ENCODE measurements at places on chromosomes 5 and 9.

DNA sequence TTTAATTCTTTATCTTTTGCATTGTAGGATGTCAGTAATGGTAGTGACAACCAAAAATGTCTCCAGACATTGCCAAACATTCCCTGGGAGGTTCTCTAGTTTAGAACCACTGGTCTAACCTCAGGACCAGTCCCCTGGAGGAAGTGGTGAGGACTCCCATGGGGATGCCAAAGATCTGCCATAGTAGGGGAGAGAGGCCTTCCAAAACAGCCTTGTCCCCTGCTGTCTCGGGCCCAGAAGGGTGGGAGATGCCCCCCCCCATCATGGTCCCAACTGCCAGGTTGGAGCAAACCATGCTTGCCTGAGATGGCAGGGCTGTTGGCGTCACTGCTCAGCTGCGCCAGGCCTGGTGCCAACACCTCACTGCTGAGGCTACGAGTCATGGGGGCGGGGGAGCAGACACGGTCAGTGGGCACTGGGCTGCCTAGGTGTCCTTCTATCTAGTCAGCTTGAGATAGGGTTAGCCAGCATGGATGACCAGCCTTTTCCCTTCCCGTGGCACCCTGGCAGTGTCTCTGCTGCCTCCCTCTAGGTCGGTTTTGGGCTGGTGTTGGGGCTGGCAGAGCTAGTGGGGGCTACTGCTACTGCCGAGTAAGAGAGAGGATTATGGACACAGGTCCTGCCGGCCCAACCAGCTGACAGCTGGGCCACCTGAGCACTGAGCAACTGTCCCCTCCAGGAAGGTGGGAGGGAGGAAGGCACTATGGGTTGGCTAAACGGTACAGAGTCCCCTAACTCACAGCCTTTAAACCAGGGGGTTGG lies 8.3 kb upstream of the CXXC5 start:
- no peak for DNase-seq

GRCh38 chr5:1325870-1326531 lies 18.9 kb downstream of the CLPTM1L start:
- no peak for DNase-seq

GRCh38 chr5:143403334-143403592 lies 223 bp downstream of the NR3C1 start:
- DNase-seq = no peak

- no peak for DNase-seq
Observed at GRCh38 chr5:180114304-180115003, 42.9 kb upstream of the RNF130 start.

GRCh38 chr9:34079181-34079580 lies 30.5 kb upstream of the UBAP2 start:
- DNase-seq = no peak

DNA sequence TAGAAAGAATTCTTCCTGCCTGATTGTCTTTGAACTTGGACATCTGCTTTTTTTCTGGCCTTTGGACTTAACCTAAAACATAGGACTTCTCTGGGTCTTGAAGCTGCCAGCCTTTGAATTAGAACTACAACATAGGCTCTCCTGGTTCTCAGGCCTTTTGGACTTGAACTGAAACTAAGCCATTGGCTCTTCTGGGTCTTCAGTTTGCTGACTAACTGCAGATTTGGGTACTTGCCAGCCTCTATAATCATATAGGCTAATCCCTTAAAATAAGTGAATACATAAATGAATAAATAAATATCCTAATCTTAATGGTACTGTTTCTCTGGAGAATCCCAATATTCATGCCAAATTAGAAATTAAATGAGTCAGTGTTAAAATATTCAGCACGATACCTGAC lies 473.4 kb upstream of the PAPPA start:
- no peak for DNase-seq

GRCh38 chr9:88949425-88949824 lies 41.8 kb upstream of the S1PR3 start:
- DNase-seq = no peak

GRCh38 chr9:129958796-129959195 lies 84.2 kb downstream of the FNBP1 start:
- no peak for DNase-seq

GRCh38 chr5:14745753-14746152 lies 81.2 kb downstream of the OTULIN start:
- peak; percentile 36 for DNase-seq

DNA sequence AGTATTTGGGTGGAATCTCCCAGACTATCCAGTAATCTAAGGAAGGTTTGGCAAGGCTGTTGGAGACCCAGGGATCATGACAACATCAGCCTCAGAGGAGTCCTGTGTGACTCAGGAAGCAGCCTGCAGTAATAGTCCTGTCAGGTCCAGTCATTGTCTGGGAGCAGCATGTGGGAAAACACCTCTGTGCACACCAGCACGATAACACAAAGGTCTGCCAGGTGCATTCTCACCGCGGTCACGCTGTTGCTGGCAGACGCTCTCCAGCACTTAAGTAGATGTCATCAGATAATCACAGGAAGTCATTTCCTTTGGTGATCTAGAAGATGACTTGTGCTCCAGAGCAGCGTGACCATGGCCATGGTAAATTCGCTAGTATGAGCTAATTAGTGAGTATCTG lies 99.2 kb upstream of the IQGAP2 start:
- peak; percentile 58 for DNase-seq

GRCh38 chr9:13364271-13365000 lies 84.9 kb upstream of the MPDZ start:
- DNase-seq = no peak

DNA sequence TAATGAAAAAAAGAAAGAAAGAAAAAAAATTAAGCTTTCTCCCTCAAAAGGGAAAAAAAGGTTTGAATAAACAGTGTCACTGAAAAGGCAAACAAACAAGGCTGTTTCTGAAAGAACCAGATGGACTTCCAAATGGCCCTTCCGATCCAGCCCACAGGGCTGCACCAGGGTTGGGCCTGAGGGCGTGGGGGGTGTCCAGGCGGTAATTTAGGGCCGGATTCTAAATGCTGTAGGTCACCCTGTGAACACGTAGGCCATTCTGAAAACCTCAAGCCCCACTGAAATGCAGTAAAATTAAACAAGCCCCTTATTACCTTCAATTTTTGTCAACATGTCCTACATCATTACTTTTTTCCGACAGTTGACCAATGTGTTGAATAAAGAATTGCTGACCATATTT lies 132.1 kb downstream of the HSD17B3 start:
- DNase-seq = no peak

DNA sequence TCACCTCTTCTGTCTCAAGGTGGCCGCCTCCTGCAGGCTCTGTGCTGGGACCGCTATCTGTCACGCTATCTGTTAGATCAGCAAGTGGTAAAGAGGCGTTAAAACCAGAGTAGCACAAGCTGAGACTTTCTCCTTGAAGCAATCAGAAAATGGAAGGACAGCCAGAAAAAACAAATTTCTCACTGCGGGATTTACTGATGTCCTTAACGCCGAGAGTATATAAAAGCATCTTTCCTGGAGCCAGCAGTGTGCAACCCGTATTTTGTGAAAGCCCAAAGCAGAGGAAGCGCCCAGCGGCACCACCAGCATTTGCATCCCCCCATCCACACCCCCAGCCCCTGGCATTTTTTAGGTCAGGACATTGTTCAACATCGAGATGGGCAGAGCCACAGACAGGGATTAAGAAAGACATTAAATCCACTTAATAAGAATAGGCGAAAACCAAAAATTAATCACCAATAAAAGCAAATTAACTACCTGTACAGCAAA lies 48.6 kb downstream of the DUSP1 start:
- peak; percentile 68 for DNase-seq

DNA sequence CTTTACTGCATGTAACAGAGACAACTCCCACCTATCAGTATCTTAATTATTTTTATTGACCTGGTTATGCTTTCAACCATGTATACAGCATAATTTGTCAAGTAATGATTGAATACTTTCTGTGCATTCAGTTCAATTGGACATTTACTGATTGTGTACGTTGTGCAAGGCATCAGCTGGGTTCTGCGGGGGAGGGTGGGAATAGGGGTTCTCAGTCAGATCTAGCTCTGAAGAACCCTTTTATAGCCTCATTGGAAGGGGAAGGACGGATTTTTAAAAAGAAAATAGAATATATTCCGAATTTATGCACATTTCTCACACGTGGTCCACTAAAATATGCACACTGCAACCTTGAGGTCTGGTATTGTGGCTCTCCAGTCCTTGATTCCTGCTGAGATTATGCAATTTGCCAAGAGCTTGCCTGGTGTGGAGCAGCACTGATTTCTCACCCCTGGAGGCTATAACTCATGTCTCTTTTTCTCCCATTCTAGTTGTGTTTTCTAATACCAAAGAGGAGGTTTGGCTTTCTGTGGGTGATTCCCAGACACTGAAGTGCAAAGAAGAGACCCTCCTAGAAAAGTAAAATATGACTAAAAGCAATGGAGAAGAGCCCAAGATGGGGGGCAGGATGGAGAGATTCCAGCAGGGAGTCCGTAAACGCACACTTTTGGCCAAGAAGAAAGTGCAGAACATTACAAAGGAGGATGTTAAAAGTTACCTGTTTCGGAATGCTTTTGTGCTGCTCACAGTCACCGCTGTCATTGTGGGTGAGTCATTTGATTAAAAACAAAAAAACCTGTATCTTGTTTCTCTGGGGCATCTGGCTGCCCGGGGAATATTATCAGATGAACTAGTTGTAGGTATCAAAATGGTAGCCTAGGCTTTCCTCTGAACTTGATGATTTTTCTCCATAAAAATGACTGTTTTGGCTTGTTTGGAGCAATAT lies 1.7 kb downstream of the SLC1A3 start:
- no peak for DNase-seq

- DNase-seq = no peak
Observed at GRCh38 chr5:150278916-150279315, 10.7 kb downstream of the CAMK2A start.

- DNase-seq = no peak
Observed at GRCh38 chr5:60479542-60479941, 220.4 kb downstream of the DEPDC1B start.

GRCh38 chr5:93592883-93593282 lies 9.9 kb downstream of the NR2F1 start:
- no peak for DNase-seq

GRCh38 chr9:33489066-33489465 lies 15.3 kb upstream of the NOL6 start:
- no peak for DNase-seq

GRCh38 chr5:173327948-173328843 lies at the start of gene STC2:
STC2 (minus strand) TSS chr5:173328414; CDS start chr5:173328193, 221 bp downstream.
- DNase-seq = no peak

DNA sequence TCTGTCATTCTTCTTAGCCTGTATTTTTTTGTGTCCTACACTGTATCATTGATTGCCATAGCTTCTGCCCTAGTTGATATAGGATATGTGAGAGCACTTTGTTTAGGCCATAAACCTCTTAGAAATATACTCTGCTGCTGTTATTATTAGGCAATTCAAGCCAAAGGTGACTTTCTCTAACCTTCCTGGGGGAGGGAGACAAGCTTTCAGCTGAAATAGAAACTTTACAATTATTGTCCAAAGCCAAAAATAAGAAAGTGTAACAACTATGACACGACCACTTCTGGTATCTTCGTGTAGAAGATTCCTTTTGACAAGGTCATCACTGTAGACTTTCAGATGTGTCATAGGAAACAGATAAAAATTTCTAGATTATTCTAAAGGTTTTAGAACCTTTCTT lies 12.2 kb upstream of the CSNK1A1 start:
- no peak for DNase-seq

GRCh38 chr5:83509540-83509939 lies 38.0 kb downstream of the VCAN start:
- no peak for DNase-seq

DNA sequence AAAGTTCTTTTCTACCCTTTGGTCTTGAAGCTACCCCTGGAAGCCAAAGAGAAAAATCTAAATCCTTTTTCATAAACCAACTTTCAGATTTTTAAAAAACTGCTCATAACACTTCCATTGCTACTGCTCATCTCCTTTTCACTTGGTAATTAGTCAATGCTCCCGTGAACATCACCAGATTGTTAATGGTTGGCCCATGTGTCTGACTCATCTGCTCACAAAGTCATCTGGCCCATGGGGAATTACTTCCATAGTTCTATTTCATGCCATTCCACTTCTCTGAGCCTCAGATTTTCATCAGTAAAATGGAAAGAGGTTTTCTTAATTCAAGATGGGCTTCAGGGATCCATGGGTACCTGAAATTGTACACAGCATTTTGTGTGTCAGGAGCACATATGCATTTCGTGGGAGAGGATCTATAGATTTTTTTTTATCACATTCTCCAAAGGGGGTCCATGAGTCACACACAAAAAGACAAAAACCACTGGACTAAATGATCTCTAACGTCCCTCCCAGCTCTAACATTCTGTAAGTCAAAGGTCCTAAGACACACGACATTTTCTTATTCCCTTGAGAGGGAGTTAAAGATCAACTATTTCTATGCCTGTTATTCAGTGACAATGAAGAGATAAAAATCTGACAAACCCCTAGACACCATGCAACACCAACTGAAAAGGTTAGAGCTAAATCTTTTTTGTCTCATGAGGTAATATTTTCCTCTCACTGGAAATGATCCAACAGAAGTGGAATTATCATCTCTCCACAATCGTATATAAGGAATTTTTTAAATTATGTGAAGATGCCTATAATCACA lies 75.4 kb downstream of the TEX10 start:
- no peak for DNase-seq

GRCh38 chr5:135237748-135238103 lies 161.3 kb downstream of the MACROH2A1 start:
- DNase-seq = no peak

DNA sequence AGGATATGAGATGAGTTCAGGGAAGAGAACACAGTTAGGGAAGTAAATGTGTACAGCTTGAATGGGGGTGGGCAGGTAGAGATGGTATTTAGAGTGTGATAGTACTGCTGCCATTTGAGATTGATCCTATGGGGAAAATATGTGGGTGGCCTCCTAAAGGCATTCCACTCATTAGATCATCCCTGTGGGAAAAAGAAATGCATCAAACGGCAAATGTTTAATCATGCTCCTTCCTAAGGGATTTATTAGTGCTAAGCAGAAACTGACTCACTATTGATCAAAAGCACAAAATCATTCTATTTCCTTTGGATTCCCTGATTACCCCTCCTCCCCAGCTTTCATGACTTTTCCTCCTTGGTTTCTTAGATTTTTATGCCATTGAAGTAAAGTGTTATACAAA lies 36.4 kb upstream of the SMC5 start:
- no peak for DNase-seq

DNA sequence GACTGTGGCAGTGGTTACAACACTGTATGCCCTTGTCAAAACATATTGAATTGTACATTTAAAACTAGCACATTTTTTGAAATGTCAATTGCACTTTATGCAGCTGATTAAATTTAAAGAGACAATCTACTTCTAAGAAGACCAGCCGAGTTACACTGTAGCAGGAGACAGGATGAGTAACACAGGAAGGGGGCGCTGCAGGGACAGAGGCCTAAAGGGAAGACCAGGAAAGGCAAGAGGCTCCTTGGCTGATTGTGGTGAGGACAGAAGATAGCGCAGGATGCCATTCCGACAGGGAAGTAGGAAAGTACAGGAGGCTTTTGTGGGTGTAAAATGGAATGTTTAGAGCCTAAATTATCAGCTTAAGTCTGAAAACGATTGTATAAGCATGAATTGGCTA lies 28.2 kb upstream of the PPP2R2B start:
- no peak for DNase-seq

DNA sequence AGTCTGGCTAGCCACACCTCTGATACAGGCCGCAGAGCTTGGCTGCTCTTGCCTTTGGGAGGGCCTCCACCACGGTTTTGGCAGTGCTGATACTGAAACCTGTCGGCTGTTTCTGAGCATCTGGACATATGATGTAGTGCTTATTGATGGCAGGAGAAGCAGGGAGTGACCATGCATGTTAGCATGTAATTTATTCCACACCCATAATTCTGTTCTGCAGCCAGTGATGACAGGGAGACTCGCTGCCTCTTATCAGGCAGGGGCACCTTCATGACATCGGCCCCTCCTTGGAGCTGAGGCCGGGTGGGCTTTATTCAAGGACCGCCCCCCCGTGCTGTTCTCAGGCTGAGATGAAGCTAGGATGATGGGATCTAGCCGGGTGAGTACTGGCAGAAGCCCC lies 49.0 kb downstream of the OLFM1 start:
- DNase-seq = no peak
